ENCODE measurements at places on chromosomes 7 and 10. TPM values are rescaled to one million over a fixed set of nuclear protein-coding genes. Genes with fewer than 3 reads are reported as not detected.

Gene NPTX2
- total RNA-seq = 15.9 TPM

Gene ACSM6
- total RNA-seq = not detected

Gene OPN1SW
- total RNA-seq = not detected

Gene C7orf57
- not detected for total RNA-seq

Gene SUN3
- total RNA-seq = not detected

Gene AGAP4
- total RNA-seq = 26.2 TPM

Gene RHOBTB1
- total RNA-seq = 15.8 TPM

Gene STRA8
- total RNA-seq = not detected

Gene OGDHL
- 10.6 TPM for total RNA-seq

Gene NEUROG3
- 0.43 TPM for total RNA-seq

Gene CALML5
- not detected for total RNA-seq

Gene PGAM2
- 2.4 TPM for total RNA-seq

Gene NEUROD6
- total RNA-seq = not detected

Gene CUBN
- 2.2 TPM for total RNA-seq

Gene ENO4
- 0.37 TPM for total RNA-seq

Gene NEURL1
- total RNA-seq = 1.8 TPM

Gene CALHM3
- not detected for total RNA-seq

Gene DDIT4
- total RNA-seq = 80.1 TPM

Gene IFIT2
- total RNA-seq = 0.12 TPM

Gene CDNF
- total RNA-seq = 1.1 TPM

Gene IKZF1
- 8.5 TPM for total RNA-seq

Gene LEP
- not detected for total RNA-seq

Gene PRKRIP1
- total RNA-seq = 41.9 TPM

Gene GBX1
- 2.4 TPM for total RNA-seq

Gene ATP6V0A4
- total RNA-seq = not detected

Gene BEND7
- 25.0 TPM for total RNA-seq

Gene VDAC2
- total RNA-seq = 202 TPM

Gene TFPI2
- total RNA-seq = 0.84 TPM

Gene CCDC136
- total RNA-seq = 72.2 TPM

Gene FANK1
- 2.4 TPM for total RNA-seq

All from neural crest cell (in vitro differentiated cells).